ENCODE measurements at places on chromosomes 7 and 10. TPM values are rescaled to one million over a fixed set of nuclear protein-coding genes. Genes with fewer than 3 reads are reported as not detected.

DNA sequence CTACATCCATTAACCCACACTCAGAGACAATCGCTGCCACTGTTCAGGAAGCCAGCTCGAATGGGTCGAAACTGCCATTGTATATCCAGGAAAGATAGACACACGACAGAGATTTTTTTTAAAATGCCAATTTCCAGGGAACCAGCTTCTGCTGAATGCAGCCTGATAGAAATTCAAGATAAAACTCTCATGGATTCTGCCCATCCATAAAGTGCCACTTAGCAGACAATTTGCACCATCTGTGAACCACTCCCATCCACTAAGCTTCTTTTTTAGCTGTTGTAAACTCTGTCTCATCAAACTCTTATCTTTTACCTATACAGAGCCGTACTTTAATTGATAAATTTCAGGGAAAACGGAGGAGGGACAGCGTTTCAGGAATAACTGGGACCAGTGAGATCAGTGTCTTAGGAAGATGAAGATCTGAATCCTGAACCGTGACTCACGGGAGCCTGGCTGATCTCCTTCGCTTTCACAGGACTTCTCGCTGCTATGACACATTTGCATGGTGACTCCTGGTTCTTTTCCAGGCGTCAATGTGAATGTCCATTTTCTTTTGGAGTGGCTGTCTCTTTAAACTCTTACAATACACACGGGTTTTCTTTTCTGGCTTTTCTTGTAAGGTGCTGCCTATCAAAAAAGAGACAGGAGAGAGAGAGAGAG, 103.4 kb downstream of the FAM204A start:
- no peak for DNase-seq

GRCh38 chr7:75042286-75042685, 31.3 kb downstream of the RCC1L start:
- DNase-seq: no peak

GRCh38 chr10:63281967-63282366, 148.8 kb downstream of the NRBF2 start:
- peak; percentile 36 for DNase-seq

- DNase-seq: no peak
Measured at GRCh38 chr7:157621131-157621681, 284.4 kb downstream of the DNAJB6 start.

DNA sequence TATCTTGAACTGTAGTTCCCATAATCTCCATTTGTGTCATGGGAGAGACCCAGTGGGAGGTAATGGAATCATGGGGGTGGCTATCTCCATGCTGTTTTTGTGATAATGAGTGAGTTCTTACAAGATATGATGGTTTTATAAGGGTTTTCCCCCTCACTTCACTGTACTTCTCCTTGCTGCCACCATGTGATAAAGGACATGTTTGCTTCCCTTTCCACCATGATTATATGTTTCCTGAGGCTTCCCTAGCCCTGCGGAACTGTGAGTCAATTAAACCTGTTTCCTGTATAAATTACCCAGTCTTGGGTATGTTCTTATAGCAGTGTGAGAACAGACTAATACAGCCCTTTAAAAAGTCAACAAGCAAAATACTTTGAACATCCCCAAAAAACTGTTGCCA, 427.7 kb downstream of the HTR7 start:
- DNase-seq: no peak

DNA sequence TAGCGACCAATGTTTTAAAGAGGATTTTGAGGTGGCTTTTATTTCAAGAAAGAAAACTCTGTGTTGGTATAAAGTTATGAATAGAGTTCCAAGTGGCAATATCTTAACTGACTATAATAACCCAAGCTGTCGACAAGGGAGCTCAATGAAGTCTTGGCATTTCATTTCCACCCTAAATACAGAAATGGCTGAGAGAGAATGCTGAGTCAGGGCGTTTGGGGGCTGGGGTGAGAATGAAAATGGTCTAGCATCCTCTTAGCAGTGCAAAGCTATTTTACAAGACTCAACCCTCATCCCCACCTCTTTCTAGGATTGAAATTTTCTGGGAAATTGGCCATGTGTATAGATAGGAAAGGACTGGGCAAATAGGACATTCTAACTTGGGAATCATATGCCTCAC, 759.1 kb downstream of the KCNMA1 start:
- DNase-seq: no peak

DNA sequence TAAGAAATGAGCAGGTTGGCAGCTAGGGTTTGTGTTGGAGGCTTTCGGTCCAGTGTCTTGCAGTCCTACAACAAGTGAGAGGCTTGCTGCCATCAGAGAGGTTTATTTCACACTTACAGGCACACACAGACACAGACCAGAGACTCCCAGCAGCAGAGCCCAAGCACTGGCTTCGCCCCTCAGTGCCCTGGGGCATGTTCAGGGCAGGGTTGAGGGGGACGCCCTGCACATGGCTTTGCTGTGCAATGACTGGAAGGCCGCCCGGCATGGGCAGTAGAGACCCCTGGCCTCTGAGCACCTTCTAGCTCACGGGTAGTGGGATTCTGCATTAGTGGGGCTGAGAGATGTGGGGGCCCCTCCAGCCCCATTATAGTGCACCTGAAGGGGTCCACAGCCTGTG, 3.8 kb downstream of the SPRN start:
- DNase-seq: no peak

- no peak for DNase-seq
Measured at GRCh38 chr10:86824151-86824550, 67.7 kb downstream of the BMPR1A start.

GRCh38 chr10:30944005-30944404, 87.7 kb downstream of the ZNF438 start:
- DNase-seq: no peak

DNA sequence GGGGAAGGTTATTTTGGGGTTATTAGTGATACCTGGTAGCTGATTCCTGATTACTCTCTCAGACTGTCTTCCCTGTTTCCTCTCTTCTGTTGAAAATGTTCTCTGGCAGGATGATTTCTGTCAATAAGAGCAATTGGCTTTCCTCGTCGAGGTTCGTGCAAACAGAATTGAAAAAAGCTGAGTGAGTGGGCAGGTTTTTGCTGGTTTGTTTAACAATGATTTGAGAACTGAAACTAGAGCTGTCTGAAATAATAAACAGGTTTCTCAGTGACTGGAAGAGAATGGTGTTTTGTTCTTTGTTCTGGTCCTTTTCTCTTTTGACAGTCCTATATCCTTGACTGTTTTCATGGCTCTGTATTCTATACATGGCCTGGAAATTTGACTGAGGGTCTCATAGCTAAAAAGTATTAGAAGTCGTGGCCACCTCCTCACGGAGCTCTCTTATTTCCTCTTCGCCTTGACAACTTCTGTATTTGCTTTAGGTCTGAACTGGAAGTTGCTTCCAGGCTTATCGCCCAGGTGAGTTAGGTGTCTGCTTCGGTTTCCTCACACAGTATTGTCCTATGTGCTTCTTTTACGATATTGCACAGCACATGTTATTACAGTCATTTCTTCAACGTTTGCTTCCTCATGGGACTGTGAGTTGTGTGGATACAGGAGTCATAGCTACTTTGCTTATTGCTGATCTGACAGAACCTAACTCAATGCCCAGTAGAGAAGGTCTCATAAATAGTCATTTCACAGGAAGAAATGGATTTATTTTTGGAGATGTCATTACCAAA, 403.6 kb downstream of the NRG3 start:
- DNase-seq: no peak

DNA sequence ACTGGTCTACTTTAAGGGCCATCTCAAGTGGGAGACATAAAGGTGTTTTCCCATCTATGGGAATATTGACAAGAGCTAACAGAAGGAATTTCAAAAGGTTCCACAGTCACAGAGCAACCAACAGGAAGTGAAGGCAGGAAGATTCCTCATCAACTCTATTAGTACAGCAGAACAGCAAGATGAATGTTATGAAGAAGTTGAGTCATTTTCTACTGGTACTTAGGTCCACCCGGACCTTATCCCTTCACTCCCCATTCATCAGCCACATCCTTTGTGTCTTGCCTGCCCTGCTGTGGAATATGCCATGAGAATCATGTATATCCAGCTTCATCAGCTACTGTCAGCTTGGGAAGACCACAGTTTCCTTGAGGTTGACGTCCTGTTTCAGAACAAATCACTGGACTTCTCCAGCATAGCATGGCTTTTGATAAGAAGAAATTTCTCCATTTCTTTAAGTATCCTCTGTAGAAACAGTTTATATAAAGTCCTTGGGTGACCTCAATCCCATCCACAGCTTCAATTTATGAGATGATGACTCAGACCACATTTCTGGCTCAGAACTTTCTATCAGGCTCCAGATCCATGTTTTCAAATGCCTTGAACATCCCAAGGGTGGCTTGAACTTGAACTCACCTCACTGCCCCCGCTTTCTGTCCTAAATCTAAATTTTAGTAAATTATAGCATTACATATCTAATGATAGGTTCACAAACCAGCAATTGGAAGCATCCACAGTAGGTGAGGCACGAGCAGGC, 84.9 kb upstream of the AGK start:
- DNase-seq: no peak

DNA sequence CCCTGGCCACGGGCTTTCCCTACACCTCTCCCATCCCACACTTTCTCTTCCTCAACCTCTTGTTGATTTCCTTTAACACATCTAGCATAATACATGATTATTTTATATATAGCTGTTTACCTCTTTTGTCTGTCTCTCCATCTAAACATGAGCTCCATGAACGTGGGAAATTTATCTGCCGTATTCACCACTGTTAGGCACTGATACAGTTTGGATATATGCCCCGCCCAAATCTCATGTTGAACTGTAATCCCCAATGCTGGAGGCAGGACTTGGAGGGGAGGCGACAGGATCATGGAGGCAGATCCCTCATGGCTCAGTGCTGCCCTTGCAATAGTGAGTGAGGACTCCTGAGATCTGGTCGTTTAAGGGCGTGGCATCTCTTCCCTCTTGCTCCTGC, 5.7 kb downstream of the CYTH3 start:
- DNase-seq: no peak

GRCh38 chr7:68730964-68731363, 867.3 kb upstream of the AUTS2 start:
- no peak for DNase-seq

GRCh38 chr7:99674995-99675742, 4.6 kb downstream of the CYP3A5 start:
- DNase-seq: no peak

GRCh38 chr10:101452593-101452992, 98.6 kb downstream of the BTRC start:
- DNase-seq: no peak

DNA sequence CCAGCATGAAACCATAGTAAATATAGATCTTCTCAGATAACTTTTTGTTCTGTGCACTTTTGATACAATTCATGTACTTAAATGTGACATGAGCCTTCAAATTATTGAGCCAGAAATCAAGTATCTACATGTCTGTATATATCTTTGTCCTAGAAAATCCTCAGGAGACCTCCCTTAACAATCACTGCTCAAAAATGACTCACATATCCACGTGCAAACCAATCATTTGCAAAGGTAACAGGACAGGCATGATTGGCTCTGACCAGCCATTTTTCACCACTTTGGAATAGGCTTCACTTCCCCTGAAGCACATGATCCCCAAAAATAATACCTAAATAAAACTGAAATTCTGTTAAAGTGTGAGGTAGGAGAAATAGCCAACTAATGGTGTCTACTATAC, 902.5 kb downstream of the PCDH15 start:
- no peak for DNase-seq

DNA sequence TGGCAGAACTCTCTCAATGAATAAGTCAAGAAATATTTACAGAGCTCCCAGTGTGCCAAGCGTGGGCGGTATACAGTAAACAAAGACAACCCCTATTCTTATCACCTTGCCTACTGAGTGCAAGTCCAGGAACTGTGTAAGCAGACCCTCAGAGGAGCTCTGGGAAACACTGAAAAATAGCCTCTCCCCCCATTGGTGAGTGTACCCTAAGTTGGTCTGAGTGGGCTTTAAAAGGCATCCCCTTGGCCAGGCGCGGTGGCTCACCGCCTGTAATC, 1.2 kb downstream of the DYDC2 start:
- DNase-seq: no peak

- no peak for DNase-seq
Measured at GRCh38 chr7:37820708-37821468, 27.5 kb upstream of the NME8 start.

DNA sequence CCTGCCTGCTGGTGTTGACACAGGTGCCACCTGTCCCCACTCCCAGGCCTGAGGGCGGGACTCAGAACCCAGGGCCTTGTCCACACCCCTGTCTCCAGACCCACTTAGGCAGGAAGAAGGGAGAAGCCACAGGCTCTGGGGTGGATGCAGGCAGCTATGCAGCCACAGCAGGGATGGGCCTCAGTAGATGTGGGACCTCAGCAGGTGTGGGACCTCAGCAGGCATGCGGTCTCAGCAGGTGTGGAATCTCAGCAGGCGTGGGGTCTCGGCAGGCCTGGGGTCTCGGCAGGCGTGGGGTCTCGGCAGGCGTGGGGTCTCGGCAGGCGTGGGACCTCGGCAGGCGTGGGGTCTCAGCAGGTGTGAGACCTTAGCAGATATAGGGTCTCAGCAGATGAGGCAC, 118.0 kb upstream of the PITRM1 start:
- DNase-seq: no peak

DNA sequence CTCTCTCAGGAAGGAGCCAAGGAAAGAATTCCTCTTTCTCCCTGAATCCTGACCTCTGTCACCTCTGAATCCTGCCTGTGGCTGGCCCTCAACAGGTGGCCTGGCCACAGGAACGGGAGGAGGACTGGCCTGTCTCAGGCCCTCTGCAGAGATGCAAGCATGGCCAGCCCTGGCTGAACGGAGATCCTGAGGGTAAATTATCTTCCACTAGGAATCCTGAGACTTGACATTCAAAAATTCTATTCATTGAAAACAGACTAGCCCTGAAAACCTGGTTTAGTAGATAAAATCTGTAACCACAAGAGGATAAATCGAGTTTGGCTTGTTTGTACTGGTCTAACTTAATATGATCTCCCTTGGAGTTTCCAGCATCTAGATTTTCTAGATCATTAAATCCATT, 579.3 kb downstream of the LRMDA start:
- DNase-seq: no peak

- DNase-seq: no peak
Measured at GRCh38 chr7:105797652-105798051, 78.7 kb downstream of the ATXN7L1 start.

- DNase-seq: no peak
Measured at GRCh38 chr7:77326131-77326530, 90.0 kb downstream of the GSAP start.

DNA sequence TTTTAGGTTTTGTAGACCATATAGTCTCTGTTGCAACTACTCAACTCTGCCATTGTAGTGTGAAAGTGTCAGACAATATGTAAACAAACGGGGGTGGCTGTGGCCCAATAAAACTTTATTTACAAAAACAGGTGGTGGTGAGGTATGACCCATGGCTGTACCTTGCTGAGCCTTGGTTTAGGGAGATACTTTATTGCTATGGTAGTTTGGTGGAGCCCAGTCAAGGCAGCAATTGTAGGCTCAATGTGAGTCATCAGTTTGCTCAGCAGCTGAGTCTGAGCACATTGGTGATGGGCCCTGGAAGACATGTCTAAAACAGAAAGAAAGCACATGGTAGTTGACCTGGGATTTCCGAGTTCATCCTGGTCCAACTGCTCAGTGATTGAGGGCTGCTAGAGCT, 242.5 kb downstream of the REEP3 start:
- DNase-seq: no peak

The PON3 gene
- 13.3 TPM for polyA plus RNA-seq

The CCM2 gene
- 23.3 TPM for polyA plus RNA-seq

The SRRM3 gene
- 0.48 TPM for polyA plus RNA-seq

The ZP3 gene
- polyA plus RNA-seq: 2.0 TPM

The PHYHIPL gene
- polyA plus RNA-seq: 0.59 TPM

The AMPH gene
- polyA plus RNA-seq: 11.4 TPM

The SLC39A12 gene
- polyA plus RNA-seq: 0.09 TPM

The OPN4 gene
- polyA plus RNA-seq: 0.05 TPM

The CALHM3 gene
- polyA plus RNA-seq: not detected

The ANTXRL gene
- not detected for polyA plus RNA-seq

The PNLIPRP3 gene
- polyA plus RNA-seq: not detected

The SPDYE11 gene
- polyA plus RNA-seq: 1.8 TPM

The KCNH2 gene
- 4.1 TPM for polyA plus RNA-seq

Measured in right lung (tissue), 10 donors.